Vagina (tissue), 2 donors: ENCODE measurements at places on chromosomes 7 and 10.

DNA sequence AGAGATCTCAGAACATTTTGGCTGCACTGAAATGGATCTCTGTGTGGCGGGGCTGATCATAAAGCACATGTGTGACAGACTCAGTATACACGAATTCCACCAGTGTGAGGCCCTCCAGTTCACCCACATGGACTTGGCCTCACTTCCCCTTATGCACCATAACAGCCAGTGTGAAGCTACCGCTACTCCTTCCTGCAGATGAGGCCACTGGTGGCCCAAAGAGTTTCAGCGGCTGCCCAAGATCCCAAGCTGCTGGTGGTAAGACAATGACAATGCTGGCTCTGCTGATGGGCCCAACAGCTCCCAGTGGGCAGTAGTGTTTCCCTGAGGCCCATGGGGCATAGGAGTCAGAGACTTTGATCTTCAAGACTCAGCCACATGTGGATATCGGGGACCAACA, 21.0 kb upstream of the C10orf71 start:
- DNase-seq: no peak

DNA sequence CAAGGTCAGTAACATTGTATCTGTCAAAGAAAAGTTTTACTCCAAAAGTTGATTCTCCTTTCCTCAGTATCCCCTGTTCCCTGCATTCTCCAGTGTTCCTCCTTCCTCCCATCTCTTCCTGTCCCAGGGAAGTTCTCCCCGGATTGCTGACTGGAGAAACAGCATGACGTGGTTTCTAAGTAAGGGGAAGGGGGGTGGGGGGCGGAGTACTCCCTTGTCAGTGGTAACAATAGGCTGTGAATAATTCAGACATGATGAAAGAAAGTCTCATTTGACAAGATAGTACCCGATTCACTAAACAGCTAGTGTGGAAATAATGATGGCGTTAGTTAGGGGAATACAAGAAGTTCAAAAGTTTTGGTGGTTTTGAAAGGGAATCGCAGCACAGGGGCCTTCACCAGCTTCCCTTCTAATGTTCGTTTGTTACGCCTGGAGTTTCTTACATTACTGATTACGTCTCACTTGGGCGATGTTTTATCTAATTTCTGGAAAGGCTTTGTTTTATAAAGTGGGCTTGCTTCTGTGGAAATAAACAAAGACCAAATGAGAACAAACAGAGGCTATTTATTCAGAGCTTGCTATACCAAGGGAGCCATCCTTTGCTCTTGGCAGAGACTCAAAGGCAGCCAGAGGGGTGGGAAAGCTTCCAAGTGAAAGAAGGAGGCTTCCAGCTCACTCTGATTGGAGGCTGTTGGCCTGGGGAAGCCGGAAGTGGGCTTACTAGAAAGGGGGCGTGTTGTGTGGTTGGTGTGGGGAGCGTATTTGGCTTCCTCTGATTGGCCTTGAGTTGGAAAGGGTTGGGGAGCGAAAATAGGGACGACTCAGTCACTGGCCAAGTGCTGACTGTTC, 453.7 kb downstream of the SDK1 start:
- no peak for DNase-seq

DNA sequence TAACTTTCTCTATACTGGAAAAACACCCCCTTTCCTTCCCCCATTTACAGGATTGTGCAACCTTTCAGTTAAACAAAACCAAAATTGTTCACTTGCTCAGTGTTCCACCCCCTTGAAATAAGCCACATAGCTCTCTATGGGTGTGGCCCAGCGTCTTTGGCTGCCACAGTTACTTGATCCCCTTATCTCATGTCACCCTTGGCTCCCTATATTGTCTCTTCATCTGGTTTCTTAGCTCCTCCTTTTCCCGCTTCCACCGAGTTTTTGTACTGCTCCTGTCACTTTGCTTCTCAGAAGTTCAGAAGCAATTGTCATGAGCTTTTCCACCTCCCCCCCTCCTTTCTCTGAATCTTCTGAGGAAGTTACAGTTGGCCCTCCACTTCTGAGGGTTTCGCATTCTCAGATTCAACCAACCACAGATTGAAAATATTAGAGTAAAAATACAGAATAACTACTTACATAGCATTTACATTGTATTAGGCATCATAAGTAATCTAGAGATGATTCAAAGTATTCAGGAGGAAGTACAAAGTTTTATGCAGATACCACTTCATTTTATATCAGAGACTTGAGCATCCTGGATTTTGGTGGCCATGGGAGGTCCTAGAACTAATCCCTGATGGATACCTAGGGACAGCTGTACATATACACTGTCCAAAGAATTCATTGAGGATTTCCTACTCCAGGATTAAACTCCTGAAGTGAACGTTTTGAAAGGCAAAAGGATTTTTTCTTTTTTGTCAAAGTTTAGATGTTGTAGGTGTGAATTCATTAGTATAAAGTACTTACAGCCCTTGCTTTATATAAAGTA, 60.4 kb downstream of the ADD3 start:
- no peak for DNase-seq

- no peak for DNase-seq
Measured at GRCh38 chr10:122849900-122850605, 4.4 kb upstream of the CUZD1 start.

GRCh38 chr10:14598809-14599764, 175.6 kb downstream of the FAM107B start:
- no peak for DNase-seq

DNA sequence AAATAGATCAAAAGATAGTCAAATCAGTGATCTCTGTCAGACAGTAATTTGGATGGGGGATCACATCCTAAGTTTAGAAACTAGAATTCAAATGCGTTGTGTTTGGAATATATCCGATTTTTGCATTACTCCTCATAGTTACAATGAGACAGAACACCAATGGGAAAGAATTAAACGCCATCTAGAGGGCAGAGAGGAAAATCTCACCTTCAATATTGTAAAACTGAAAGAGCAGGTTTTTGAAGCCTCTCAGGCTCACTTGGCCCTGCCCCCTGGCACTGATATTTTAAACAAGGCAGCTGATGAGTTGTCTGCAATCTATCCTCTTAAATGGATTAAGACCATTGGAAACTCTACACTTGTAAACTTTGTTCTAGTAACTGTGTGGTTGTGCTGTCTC, 17.7 kb downstream of the FRG2B start:
- no peak for DNase-seq

GRCh38 chr10:30870896-30871295, 160.8 kb downstream of the ZNF438 start:
- no peak for DNase-seq

GRCh38 chr10:34275626-34276130, 539.4 kb downstream of the PARD3 start:
- DNase-seq: no peak

DNA sequence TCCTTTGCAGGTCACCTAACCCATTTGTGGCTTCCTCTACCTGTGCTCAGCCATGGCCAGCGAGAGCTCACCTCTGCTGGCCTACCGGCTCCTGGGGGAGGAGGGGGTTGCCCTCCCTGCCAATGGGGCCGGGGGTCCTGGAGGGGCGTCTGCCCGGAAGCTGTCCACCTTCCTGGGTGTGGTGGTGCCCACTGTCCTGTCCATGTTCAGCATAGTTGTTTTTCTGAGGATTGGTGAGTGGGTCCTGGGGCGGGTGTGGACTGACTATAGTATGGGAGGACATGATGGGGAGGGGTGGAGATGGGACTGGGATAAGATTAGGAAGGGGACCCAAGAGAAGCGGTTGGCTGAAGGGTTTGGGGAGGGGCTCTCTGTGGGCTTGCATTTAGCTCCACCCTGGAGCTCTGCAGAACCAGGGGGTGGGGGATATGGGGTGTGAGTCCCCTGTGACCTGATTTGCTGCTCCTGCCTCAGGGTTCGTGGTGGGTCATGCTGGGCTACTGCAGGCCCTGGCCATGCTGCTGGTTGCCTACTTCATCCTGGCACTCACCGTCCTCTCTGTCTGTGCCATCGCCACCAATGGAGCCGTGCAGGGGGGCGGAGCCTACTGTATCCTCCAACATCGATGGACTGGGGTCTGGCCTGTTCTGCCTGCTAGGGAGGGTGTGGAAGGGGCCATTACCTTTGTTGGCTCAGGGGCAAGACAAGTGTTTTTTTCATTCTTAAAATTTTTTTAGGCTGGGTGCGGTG, 1.8 kb downstream of the SLC12A9 start:
- DNase-seq: no peak

DNA sequence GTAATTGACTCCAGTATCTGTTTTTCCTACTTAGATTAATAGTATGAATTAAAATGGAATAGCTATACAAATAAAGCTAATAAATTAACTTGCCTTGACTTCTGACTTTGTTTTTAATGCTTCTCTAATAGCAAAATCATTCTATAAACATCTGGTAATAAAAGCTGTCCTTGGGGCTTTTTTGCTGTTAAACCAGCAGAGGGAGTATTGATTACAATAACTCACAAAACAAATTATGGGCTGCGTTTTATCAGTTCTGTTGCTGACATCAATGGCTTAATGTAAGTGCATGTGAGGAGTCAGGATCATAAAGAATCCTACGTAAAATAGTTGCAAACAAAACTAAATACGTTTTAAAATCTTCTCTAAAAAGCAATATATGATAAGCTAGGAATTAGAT, 667.8 kb downstream of the PCDH15 start:
- DNase-seq: no peak

DNA sequence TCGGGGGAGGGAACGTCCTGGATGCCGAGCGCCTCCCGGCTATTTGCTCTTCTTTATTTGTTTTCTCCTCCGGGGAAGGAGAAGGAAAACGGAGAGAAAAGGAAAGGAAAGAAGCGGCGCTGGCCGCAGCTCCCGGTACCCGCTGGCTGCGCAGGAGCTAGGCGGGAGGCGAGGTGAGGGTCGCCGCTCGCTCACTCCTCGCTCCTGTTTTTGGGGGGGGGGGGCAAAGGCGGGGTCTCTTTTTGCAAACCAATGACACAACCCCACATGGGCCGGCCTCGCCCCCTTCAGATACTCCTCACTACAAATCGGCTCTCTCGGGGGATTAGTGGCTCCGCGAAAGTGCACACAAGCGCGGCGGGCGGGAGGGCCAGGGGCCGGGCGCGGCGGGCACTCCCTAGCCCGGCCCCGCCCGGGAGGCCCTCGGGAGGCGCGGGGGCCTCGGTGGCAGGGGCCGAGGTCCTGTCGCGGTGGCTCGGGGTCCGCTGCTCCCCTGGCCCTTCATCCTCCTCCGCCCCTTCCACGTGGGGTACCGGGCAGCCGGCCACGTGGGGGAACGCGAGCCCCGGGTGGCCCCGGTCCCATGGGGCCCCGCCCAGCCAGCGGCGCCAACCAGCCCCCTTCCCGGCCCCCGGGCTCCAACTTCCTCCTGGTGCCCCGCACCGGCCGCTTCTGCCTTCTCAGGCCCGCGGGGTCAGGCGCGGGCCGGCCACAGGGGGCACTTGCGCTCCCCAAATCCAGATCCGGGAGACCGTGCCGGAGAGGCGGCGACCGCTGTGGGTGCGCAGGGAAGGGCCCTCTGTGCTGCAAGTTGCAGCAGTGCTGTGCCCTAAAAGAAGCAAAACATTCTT, 718 bp upstream of the CTBP2 start:
- DNase-seq: no peak

DNA sequence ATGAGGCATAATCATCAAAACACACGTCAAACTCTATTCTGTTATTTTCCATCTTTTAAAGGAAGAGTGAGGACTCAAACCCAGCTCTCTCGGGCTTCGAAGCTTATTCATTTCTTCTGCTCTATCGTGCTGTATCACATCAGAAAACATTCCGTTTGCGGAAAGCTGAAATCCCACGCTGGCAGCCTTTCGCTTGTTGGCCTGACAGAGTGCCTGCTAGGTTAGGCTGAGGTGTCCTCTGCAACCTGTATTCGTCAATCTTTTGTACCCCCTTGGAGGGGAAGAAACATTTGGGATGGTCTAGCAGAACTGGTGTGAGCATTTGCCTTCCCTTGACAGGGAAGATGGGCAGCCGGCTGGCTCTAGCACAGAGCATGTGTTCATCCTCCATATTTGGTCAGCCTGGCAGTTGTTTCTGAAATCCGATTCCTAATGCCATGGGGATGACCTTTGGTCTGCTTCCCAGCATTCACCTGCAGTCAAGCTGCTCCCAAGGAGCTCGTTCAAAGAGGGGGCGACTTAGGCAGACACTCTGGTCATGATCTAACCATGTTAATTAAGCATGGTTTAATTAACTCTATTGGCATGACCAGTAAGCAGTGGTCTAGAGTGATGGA, 55.2 kb downstream of the TACC2 start:
- DNase-seq: no peak

- no peak for DNase-seq
Measured at GRCh38 chr10:83724471-83725241, 414.7 kb upstream of the GHITM start.

GRCh38 chr10:91229683-91230082, 9.2 kb downstream of the PCGF5 start:
- no peak for DNase-seq

- DNase-seq: no peak
Measured at GRCh38 chr7:83472376-83472775, 176.6 kb downstream of the SEMA3E start.

DNA sequence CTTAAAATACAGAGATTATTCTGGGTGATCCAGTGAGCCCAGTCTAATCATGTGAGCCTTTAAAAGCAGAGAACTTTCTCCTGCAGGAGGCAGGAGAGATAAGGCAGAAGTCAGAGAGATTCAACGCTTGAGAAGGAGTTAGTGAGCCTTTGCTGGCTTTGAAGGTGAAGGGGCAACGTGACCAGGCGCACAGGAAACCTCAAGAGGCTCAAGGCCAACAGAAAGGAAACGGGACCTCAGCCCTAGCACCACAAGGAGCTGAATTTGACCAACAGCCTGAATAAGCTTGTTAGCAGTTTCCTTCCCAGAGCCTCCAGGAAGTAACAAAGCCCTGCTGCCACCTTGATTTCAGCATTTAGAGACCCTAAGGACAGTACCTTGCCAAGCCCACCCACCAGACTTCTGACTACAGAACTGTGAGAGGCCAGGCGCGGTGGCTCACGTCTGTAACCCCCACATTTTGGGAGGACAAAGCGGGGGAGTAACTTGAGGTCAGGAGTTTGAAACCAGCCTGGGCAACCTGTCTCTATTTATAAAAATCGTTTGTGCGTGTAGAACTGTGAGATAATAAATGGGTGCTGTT, 87.3 kb upstream of the KAT6B start:
- DNase-seq: no peak

DNA sequence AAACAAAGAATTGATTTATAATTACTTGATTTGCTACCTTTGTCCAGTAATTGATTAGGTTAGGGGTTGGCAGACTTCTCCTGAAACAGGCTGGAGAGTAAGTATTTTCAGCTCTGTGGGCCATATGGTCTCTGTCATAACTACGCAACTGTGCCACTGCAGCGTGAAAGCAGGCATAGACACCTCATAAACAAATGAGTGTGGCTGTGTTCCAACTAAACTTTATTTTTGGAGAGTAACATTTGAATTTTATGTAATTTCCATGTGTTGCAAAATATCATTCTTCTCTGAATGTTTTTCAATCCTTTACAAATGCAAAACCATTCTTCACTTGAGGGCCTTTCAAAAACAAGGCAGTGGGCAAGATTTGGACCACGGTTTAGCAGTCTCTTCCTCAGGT, 76.9 kb downstream of the GALNT17 start:
- no peak for DNase-seq

GRCh38 chr7:78417180-78417853, 618.7 kb downstream of the PHTF2 start:
- no peak for DNase-seq

- no peak for DNase-seq
Measured at GRCh38 chr7:49631071-49631815, 142.2 kb upstream of the VWC2 start.
